ENCODE measurements at places on chromosomes 16 and 17.

DNA sequence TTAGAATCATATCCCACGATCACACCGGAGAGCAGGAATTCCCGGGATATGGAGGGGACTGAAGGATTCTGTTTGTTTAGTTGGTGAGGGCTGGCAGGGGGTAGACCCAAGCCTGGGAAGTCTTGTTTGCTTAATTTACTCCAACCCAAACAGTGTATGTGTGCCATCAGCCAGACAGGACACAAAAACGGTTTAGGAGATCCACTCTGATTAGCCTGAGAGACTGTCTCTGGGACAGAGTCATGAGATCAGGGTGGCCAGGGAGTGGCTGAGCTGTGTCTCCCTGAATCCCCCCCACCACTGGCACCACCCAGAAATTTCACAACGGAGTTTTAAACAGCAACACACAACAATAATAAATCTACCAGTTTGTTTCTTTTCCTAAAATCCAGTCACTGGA lies 127.0 kb downstream of the RBFOX3 start:
- no peak for DNase-seq

GRCh38 chr17:8055851-8056231 lies 17.0 kb downstream of the ALOX15B start:
- no peak for DNase-seq

GRCh38 chr17:28663723-28664122 lies 1.7 kb downstream of the SUPT6H start:
- no peak for DNase-seq

GRCh38 chr17:66520999-66521398 lies 218.6 kb downstream of the PRKCA start:
- DNase-seq: no peak

DNA sequence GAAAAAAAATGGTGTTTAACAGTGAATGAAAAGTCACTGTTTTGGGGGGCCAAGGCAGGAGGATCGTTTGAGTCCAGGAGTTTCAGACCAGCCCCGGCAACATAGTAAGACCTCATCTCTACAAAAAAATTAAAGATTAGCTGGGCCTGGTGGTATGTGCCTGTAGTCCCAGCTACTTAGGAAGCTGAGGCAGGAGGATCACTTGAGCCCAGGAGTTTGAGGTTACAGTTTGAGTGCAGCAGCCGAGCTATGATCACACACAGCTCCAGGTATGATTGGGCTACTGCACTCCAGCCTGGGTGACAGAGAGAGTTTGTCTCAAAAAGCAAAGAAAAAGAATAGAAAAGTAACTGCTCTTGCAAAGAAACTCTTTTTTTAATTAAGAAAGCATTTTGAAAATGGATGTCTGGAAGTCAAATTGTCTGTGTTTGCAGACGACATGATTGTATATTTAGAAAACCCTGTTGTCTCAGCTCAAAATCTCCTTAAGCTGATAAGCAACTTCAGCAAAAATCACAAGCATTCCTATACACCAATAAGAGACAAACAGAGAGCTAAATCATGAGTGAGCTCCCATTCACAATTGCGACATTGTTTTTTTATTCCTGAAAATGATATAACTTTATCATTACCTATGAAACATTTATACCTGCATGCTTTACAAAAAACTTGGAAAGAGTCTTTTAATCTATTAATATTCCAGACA lies 20.5 kb upstream of the CPD start:
- no peak for DNase-seq

DNA sequence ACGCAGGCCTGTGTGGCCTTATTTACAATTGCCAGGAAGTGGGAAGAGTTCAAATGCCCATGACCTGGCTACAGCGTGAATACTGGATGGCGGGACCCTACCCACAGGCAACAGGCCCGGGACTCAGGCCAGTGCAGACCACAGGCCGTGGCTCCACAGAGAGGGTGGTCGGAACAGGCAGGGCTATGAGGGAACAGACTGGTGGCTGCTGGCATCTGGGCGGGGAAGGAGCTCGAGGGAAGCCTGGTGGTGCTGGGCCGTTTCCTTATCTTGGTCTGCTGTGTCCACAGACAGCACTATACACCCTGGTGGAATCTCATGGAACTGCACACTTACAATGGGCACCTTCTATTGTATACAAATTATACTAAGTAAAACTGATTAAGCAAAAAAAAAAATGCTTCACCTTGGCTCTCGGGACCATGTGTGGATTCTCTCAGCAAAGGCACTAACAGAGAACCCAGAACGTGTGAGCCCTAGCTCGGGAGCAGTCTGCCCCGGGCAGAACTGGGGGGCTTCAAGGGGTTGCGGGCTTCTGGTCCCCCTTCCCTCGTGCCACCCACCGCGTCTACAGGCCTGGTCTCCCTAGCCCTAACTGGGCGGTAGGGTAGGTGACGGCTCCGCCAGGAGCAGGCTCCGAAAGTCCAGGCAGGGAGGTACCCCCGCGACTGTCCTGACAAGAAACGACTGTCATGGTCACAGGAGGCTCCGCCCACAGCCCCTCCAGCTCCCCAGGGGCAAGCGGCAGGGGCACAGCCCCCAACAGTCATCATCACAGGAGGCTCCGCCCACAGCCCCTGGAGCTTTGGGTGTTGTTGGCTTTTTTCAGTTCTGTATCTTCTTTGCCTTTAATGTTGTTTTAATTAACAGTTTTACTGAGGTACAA lies 21.8 kb downstream of the CEP131 start:
- DNase-seq: no peak

- DNase-seq: no peak
Measured at GRCh38 chr16:81198635-81199034, 39.9 kb upstream of the BCO1 start.

DNA sequence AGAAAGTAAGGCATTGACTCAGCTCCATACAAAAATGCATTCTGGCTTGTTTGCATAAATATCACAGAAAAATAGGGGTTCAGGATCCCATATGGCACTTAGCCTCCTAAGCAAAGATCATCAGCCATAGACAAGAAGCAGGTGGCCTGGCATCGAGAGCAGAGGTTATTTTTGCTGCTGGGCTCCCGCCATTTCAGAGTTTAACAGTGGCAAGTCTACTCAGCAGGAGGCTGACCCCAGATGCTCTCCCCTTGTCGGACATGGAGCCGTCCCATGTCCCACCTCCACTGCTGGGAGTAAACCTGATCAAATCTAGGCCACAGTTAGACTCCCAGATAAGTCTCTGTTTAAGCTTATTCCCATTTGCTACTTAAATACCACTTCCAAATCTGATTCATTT lies 269.1 kb downstream of the FTO start:
- no peak for DNase-seq

GRCh38 chr17:57440522-57441269 lies 184.4 kb downstream of the MSI2 start:
- peak; percentile 22 for DNase-seq

DNA sequence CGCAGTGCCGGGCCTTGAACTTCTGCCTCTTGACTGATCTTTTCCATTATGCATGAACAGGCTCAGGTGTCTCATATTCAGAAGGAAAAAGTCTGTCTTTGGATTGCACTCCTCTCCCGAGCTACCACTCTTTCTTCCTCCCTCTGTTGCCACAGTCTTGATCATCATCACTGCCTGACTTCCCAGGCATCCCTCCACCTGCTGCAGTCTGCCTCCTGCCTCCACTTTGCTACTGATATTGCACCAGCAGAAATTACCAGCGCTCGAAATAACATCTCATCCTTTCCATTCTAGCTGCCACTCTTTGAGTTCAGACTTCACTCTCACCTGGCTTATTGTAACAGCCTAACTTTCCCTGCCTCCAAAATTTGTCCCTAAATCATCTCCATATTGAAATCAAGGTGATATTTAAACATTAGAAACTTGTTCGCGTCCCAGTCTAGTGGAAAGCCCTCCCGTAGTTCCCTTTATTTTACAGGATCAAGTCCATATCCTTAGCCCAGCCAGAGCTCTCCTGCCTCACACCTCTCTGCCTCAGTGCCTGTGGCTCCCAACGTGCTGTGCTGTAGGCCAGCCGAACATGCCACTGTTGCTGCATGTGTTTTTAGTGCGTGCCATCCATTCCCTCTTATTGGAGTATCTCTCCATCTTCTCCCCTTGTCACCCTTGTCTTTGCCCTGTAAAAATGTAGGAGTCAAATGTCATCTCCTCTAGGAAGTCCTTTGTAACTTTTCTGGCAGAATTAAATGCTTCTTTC lies 39.9 kb downstream of the NUP88 start:
- DNase-seq: no peak

GRCh38 chr17:19331134-19331533 lies 31.4 kb downstream of the B9D1 start:
- DNase-seq: no peak

DNA sequence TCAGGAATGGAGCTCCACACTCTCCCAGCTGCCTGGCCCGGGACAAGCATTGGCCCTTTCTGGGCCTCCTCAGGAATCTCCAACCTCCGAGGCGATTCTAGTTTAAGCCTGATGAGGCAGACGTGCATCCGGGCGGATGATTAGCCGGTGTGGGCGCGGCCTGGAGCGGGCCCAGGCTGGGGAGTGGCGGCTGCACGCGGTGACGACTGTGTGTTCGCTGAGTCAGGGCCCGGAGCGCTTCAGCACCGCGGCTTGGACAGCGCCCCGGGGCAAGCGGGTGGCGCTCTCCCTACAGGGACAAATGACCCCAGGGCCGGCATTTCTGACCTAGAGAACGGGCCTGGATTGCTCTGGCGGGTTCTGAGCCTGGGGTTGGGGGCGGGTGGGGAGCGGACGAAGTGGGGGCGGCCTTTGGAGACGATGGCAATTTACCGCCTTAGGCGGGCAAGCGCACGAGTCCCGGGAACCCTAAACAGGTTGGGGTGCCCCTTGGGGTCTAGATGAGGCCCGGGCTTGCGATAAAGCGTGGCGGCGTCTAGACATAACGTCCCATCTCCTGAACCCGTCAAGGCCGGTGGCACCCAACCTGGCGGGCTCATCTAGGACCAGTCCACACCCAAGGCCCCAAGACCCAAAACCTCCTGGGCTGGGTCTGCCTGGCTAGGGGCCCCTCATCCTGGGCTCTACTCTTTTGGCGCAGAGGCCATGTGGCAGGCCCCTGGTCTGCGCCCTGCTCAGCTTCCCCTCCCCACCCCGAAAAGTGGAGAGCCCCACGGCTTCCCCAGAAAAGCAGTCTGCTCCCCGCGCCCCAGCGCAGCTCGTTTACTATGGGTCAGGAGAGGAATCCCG lies 22.3 kb upstream of the ZNHIT3 start:
- DNase-seq: peak; percentile 13
